Chondrocyte (in vitro differentiated cells): ENCODE measurements at places on chromosomes 5 and 9. TPM values are rescaled to one million over a fixed set of nuclear protein-coding genes. Genes with fewer than 3 reads are reported as not detected.

- DNase-seq = no peak
- H3K4me1 ChIP-seq = no peaks in the 10 kb centered on the region
Observed at GRCh38 chr5:60243713-60244112, 350.2 kb upstream of the PDE4D start.

DNA sequence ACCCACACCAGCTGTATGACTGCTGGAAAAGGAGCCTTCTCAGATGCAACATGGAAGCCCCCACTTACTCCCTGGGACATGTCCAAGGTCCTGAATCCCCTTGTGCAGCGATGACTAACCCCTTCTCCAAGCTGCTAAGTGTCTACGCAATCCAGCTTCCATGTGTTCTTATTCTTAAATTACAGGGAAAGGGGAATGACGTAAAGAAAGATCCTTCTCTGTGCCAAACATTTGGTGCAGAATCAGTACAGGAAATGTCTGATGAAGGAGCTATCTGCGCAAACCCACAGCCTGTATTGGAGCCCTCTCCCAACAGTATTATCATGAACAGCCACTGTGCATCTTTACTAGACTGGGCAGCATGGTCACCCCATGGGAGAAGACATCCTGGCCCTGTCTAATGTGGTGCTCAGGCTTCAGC, 183.2 kb downstream of the FRMD3 start:
- H3K4me3 ChIP-seq = no peak overlapping the region
- no peak for DNase-seq
- no peaks in the 10 kb centered on the region for H3K36me3 ChIP-seq
- H3K27ac ChIP-seq = no peak overlapping the region
- no peaks in the 10 kb centered on the region for H3K27me3 ChIP-seq

DNA sequence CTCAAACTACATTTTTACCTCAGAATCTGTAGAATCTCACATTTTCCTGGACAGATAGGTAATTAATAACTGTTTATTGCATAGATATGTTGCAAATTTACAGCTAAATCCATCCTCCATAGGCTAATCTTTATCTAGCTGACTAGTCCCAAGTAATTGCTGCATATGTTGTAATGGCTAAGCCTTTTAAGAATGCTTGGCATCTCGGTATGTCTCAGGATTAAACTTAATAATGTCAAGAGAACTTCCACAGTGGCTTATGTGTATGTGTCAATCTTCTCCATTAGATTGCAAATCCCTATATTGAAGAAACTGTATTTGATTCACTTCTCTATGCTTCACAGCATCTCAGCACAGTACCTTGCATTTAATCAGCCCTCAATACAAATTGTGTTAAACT, 131.9 kb downstream of the PRDM9 start:
- no peaks in the 10 kb centered on the region for H3K36me3 ChIP-seq
- no peak for DNase-seq
- no peaks in the 10 kb centered on the region for H3K4me1 ChIP-seq
- H3K27ac ChIP-seq = no peak overlapping the region
- no peaks in the 10 kb centered on the region for H3K27me3 ChIP-seq

DNA sequence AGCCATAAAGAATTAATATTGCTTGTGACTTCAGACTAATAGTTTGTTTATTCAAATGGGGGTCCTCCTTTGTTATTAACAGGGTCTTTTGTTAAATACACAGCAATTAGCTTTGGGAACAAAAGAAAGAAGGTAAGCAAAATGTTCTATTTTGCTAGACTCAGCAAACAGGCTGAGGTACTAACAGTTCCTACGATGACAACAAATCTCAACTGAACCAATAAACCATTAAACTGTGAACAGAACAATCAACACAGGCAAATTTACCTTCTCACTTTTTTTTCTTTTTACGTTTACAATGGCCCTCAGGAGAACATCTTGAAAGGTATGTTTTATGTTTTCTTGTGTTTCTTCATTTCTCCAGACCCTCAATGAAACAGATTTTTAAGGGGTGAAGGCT, 207.2 kb downstream of the NFIB start:
- H3K4me3 ChIP-seq = no peak overlapping the region
- peaks cover 15% of the 10 kb centered on the region for H3K4me1 ChIP-seq
- peaks cover 9% of the 10 kb centered on the region for H3K36me3 ChIP-seq
- no peaks in the 10 kb centered on the region for H3K27me3 ChIP-seq
- DNase-seq = no peak

The OTP gene
- total RNA-seq = not detected in 3 replicates

DNA sequence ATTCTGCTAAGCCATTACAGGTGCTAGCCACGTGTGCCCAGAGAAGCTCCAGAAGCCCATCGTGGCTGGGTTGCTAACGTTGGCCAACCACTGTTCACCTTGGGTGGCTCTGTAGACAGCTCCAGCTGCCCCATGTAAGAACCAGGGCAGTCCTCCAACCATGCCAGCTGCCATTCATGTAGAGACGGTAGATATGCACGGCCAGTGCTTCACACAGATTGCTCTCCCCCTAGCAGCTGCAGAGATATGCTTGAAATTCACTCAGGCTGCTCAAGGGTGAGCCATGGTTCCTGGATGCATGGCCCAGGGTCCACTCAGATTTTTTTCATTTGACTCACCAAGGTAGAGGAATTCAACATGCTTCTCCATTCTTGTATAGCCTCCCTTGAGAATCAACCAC, 31.0 kb downstream of the GADD45G start:
- peaks cover 15% of the 10 kb centered on the region for H3K4me1 ChIP-seq
- no peak overlapping the region for H3K4me3 ChIP-seq
- no peak overlapping the region for H3K27ac ChIP-seq
- DNase-seq = no peak

GRCh38 chr9:30060976-30061375, 2323.5 kb upstream of the ACO1 start:
- H3K27ac ChIP-seq = no peak overlapping the region
- H3K4me3 ChIP-seq = no peak overlapping the region
- no peaks in the 10 kb centered on the region for H3K4me1 ChIP-seq
- peaks cover 3% of the 10 kb centered on the region for H3K27me3 ChIP-seq
- no peak for DNase-seq

GRCh38 chr5:168818558-168818957, 239.4 kb upstream of the PANK3 start:
- peaks cover 28% of the 10 kb centered on the region for H3K36me3 ChIP-seq
- H3K4me3 ChIP-seq = no peak overlapping the region
- peaks cover 14% of the 10 kb centered on the region for H3K4me1 ChIP-seq
- no peak for DNase-seq
- no peak overlapping the region for H3K27ac ChIP-seq

DNA sequence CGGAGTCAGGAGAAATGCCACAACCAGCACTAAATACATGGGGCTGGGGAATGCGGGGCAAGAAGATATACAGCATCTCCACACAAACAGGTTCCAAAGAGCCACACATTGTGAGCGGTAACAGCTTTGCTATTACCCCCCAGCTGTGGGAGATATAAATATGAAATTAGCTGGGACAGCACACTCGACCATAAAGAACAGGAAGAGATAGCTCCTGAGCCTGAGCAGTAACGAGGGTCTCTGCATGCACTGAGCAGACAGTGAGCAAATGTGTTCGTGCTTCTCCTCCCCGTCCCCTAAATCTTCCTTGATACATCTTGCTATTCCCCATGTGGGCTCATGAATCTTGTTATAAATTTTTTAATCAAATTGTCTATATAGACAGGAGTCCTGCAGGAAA, 53.1 kb downstream of the ADAMTS2 start:
- DNase-seq = peak; percentile 1
- peaks cover 2% of the 10 kb centered on the region for H3K36me3 ChIP-seq
- H3K27ac ChIP-seq = no peak overlapping the region
- H3K4me1 ChIP-seq = peaks cover 13% of the 10 kb centered on the region

The SIT1 gene
- not detected in 3 replicates for total RNA-seq

The SOX30 gene
- total RNA-seq = not detected in 3 replicates

The SLC36A3 gene
- not detected in 3 replicates for total RNA-seq

DNA sequence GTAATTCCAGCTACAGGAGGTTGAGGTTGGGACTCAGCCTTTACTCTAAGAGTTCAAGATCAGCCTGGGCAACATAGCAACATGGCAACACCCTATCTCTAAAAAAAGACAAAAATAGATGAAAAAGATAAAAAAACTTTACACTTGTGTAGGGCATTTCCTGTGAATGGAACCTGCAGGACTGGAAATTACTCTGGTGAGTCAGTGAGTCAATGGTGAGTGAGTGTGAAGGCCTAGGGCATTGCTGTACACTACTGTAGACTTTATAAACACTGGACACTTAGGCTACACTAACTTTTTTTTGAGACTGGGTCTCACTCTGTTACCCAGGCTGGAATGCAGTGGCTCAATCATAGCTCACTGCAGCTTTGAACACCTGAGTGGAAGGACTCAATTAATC, 19.5 kb upstream of the ARSI start:
- H3K4me1 ChIP-seq = peaks cover 40% of the 10 kb centered on the region
- H3K27me3 ChIP-seq = no peaks in the 10 kb centered on the region
- DNase-seq = no peak
- H3K4me3 ChIP-seq = no peak overlapping the region
- no peaks in the 10 kb centered on the region for H3K36me3 ChIP-seq

The IFNB1 gene
- total RNA-seq = not detected in 3 replicates

The GPR150 gene
- 0.33 to 0.42 TPM in 2 of 3 replicates, not detected in the other for total RNA-seq

The EPB41L4B gene
- total RNA-seq = 3.7 to 5.4 TPM (median 4.1 TPM) in 3 replicates

GRCh38 chr9:76390656-76391055, 3.6 kb downstream of the RFK start:
- DNase-seq = no peak
- H3K36me3 ChIP-seq = peaks cover 5% of the 10 kb centered on the region
- H3K27me3 ChIP-seq = no peaks in the 10 kb centered on the region
- H3K4me3 ChIP-seq = no peak overlapping the region

The ZNF189 gene
- total RNA-seq = 17.9 to 21.0 TPM (median 18.5 TPM) in 3 replicates

GRCh38 chr5:45696206-45696836, at the start of gene HCN1:
HCN1 (minus strand) TSS chr5:45696380.
- peak within 1 kb of the TSS; percentile 41 for H3K4me3 ChIP-seq
- peaks cover 3% of the 10 kb centered on the region for H3K36me3 ChIP-seq
- H3K27ac ChIP-seq = no peak within 1 kb of the TSS
- DNase-seq = no peak

DNA sequence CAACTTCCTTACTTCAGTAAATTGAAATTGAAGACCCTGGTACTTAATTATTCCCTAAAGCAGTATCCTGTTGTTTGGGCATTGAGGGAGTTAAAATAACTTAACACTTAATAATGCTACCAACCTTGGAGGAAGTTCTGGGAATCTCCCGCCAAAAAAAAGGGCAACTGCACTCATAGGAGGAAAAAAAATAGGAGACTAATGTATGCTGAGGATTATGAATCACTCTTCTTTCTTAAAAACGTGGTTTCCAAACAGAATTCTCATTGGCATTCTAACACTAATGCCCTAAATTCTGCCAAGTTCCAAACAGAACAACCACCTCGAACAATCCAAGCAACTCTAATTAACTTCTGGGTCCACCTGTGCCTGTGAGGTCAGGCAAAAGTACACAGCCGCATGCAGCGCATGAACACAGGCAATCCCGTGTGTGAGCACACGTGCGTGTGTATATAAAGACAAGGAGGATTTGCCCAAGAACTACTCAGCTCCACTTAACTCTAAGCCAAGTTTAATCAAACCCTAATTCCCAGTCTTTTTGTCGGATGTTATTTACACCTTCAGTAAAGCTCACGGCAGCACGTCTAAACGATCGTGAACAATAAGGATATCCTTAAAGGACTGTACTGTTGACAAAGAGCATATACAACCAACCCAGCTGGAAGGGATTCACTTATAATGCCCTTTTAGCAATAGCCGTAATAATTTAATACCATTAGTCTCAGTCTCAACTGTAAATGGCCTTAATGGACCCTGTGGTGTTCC, 78.4 kb downstream of the EBF1 start:
- H3K4me3 ChIP-seq = peak overlapping the region; percentile 62
- no peaks in the 10 kb centered on the region for H3K27me3 ChIP-seq
- H3K27ac ChIP-seq = peak overlapping the region; percentile 94
- H3K36me3 ChIP-seq = no peaks in the 10 kb centered on the region

GRCh38 chr5:96660971-96661854, 963 bp upstream of the CAST start:
- DNase-seq = no peak
- peak overlapping the region; percentile 92 for H3K27ac ChIP-seq
- no peaks in the 10 kb centered on the region for H3K36me3 ChIP-seq
- peaks cover 44% of the 10 kb centered on the region for H3K4me1 ChIP-seq

DNA sequence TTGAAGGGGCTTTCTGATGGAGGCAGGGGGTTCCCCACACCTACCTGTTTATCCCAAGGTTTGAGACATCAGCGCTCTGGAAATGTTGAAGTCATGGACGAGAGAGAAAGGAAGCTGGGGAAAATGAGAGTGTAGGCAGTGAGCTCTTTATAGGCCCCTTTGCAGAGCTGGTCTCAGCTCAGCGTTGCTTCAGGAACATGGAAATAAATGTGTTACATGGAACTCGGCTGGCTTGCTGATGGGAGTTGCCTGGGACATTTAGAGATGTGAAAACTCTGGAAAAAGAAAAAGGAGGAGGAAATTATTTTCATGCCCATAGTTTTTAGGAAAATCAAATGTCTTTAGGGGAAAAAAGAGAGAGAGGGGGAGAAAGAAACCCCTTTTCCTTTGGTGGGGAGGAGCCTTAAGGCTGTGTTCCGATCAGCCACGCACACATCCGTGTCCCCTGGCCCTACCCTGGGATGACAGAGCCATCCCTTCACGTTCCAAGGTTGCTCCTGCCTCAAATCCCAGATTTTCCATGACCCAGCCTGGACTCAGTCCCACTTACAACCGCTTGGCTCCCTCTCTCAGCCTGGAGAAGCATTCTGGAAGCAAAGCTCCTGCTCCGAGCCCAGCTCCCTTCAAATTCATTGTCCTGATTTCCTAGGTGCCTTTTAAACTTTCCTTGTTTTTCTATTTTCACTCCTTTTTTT, 78.3 kb downstream of the COL27A1 start:
- peaks cover 47% of the 10 kb centered on the region for H3K4me1 ChIP-seq
- no peak overlapping the region for H3K4me3 ChIP-seq
- no peak overlapping the region for H3K27ac ChIP-seq
- H3K36me3 ChIP-seq = peaks cover 4% of the 10 kb centered on the region

DNA sequence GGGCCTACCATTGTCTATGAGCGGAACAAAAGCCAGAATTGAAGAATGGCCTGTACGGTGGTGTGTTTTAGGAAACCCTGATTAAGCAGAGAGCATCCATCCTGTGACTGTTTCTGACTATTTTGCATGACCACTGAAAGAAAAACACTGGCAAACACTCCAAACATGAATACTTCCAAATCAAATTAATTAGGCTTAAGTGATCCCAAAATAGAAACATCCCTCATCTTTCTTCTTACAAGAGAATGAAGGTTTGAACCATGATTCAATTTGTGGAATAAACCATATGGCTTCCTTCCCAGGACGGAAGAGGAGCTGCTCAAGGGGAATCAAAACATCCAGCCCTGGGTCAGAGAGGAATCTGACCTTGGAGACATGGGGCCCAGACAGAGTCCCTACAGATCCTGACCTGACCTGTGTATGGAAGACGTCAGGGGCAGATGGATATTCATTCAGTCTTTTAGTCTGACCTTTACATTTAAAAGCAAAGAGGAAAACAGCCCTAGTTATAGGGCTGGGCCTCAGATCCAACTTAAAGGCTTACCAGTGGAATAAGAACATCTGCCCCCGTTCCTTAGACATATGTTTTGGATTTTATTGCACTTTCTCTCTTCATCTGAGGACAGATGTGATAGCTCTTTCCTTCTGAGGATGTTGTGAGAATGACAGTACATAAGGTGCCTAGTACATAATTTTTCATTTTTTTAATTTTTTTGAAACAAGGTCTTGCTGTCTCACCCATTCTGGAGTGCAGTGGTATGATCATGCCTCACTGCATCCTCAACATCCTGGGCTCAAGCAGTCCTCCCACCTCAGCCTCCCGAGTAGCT, 17.6 kb upstream of the RECK start:
- H3K4me3 ChIP-seq = no peak overlapping the region
- peaks cover 4% of the 10 kb centered on the region for H3K4me1 ChIP-seq
- no peak overlapping the region for H3K27ac ChIP-seq
- no peaks in the 10 kb centered on the region for H3K27me3 ChIP-seq

GRCh38 chr9:1673300-1673699, 341.8 kb upstream of the SMARCA2 start:
- H3K27ac ChIP-seq = no peak overlapping the region
- no peaks in the 10 kb centered on the region for H3K27me3 ChIP-seq
- no peak overlapping the region for H3K4me3 ChIP-seq
- H3K36me3 ChIP-seq = no peaks in the 10 kb centered on the region

The SH3GL2 gene
- 0.07 TPM in 1 of 3 replicates, not detected in the others for total RNA-seq

The ADAMTS6 gene
- total RNA-seq = 20.0 to 30.1 TPM (median 21.5 TPM) in 3 replicates
